ENCODE measurements at places on chromosomes 4 and X.

DNA sequence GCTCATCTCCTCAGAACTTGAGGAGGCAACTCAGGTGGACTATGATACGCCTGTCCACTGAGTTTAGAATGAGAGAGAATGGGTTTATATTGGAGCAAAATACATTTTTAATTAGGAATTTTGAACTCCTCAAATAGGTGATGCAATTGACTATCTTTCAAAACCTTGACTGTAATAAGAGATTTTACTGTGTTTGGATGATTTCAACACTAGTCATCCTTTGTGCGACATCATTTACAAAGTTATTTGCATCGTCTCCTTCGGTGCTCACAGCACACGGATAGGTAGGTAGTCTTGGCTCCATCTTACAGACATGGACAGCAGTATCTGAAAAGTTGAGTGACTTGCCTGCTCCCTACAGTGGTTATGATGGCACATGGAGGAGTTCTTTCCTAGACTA is 67.0 kb downstream of the AASDH start:
- DNase-seq, result no peak

- DNase-seq, result no peak
These were observed 139.7 kb downstream of the RBM47 start for GRCh38 chr4:40489961-40490360.

DNA sequence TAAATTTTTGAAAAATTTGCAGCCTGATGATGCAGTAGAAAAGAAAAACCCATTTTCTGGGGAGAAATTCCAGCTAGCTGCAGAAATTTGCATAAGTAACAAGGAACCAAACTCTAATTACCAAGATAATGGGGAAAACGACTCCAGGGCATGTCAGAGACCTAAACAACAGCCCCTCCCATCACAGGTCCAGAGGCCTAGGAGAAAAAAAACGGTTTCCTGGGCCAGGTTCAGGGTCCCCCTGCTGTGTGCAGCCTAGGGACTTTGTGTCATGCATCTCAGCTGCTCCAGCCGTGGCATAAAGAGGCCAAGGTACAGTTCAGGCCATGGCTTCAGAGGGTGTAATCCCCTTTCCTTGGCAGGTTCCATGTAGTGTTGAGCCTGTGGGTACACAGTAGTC is 733.7 kb upstream of the CT83 start:
- no peak for DNase-seq

GRCh38 chr4:122053186-122053585 is 98.9 kb upstream of the BLTP1 start:
- DNase-seq, result no peak

- no peak for DNase-seq
These were observed 128.0 kb downstream of the TMA16 start for GRCh38 chr4:163622379-163623035.

- DNase-seq, result no peak
These were observed 35.6 kb downstream of the DAPP1 start for GRCh38 chr4:99852199-99852749.

GRCh38 chr4:83361416-83362103 is 26.9 kb upstream of the HPSE start:
- DNase-seq, result no peak

DNA sequence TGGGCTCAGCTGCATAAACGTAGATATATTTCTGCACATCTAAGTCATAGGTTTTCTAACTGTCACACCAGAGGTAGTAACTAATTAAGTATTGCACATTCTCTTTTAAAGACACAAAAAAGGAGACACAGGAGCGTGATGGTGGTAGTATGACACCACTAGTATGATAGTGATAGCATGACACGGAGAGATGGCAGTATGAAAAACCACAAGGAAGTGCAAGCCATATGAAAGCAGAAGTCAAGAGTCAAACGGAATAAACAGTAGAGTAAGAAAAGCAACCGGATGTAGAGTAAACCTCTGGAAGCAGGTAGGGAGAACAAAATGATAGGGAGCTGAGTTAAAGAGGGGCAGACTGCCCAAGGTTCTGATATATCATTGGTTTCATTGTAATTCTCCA is 382.2 kb upstream of the INTU start:
- DNase-seq, result no peak

DNA sequence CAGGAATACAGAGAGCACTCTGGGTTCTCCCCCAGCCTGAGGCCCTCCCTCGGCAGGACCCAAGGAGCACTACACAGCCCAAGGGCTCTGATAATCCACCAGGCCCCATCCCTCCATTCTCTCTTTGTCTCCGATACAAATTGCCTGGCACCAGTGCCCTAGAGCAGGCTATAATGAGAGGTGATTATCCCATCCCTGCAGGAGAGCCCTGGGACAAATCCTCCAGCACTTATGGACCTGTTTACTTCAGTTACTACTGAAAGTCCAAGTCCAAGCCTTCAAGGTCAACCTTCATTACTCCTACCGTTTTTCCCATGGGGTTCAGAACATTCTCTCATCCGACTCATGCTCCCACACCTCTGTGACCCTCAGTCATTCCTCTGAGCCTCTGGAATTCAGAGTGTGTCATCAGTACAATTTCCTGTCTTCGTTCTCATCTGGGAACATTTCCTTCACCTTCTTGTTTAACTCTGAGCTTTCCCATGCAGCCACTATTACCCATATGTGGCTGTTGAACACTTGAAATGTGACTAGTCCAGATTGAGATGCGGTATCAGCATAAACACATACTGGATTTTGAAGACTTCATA is 299.0 kb downstream of the RAPGEF2 start:
- DNase-seq, result no peak

DNA sequence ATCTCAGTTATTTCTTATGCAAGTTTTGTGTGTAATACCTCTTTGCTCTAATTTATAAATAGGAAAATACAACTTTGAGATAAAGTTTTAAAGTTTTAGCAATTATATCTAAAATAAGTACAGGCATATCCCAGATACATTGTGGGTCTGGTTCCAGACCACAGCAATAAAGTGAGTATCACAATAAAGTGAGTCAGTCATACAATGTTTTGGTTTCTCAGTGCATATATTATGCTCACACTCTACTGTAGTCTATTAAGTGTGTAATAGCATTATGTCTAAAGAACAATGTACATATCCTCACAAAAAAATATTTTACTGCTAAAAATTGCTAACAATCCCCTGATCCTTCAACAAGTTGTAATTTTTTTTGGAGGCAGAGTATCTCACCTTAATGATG is 49.2 kb downstream of the ANAPC10 start:
- no peak for DNase-seq

GRCh38 chr4:171875291-171875690 is 62.1 kb downstream of the GALNTL6 start:
- DNase-seq, result no peak

GRCh38 chr4:99863804-99864203 is 30.4 kb downstream of the LAMTOR3 start:
- no peak for DNase-seq

- DNase-seq, result no peak
These were observed 185.8 kb downstream of the ANKRD50 start for GRCh38 chr4:124526769-124527168.

DNA sequence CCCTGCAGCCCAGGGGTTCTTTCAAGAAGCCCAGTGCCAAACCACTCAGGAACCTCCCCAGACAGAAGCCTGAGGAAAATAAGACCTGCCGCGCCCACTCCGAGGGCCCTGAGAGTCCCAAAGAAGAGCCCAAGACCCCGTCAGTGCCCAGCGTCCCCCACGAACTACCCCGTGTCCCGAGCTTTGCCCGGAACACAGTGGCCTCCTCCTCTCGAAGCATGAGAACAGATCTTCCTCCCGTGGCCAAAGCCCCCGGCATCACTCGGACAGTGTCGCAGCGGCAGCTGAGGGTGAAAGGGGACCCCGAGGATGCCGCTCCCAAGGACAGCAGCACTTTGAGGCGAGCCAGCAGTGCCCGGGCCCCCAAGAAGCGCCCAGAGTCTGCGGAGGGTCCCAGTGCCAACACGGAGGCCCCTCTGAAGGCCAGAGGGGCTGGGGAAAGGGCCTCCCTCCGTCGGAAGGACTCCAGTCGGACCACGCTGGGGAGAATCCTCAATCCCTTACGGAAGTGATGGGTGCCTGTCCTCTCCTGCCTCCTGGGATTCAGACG is 40.2 kb downstream of the FHDC1 start:
- no peak for DNase-seq

DNA sequence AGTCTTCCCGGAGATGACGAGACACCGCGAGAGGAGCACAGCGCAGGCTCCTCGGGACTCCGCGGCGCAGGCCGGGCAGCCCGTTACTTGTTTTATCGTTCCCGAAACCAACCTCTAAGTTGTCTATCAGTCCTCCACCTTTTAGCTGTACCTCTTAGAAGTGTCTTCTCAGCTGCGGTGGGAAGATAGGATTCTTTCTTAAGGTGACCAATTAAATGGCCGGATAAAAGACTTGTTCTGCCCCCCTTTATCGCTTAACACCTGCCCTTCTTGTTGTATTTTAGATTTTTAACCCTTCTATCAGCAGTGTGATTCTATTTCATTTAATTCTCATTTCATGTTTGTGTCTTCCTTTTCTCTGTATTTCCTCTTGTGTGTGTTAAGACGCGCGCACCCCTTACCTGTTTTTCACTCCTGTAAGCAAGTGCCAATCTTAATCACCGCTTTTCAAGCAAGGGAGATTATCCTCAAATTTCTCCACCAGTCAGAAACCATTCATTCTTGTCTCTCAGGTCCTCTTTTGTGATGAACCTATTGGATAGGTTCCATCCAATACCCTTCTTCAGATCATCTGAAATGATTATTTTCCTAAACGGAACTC is at the start of gene SLC9B2:
SLC9B2 (minus strand) TSS at position 15 of the 601 bp plus-strand sequence. CDS start 9,211 bp downstream, outside the sequence.
- no peak for DNase-seq

DNA sequence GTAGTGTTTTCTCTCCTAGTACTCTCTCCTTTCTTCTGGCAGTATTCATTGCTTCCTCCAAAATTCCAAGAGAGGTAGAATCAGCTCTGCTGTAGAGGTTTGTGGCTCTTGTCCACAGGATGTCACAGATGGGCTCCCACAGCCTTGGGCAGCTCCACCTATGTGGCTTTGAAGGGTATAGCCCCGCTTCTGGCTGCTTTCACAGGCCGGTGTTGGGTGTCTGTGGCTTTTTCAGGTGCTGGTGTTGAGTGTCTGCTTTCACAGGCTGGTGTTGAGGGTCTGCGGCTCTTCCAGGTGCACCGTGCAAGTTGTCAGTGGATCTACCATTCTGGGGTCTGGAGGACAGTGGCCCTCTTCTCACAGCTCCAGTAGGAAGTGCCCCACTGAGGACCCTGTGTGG is 7.9 kb upstream of the AADAT start:
- no peak for DNase-seq

GRCh38 chrX:111498538-111499103 is 12.8 kb upstream of the SERTM2 start:
- DNase-seq, result no peak

GRCh38 chr4:91035276-91035675 is 908.1 kb downstream of the CCSER1 start:
- no peak for DNase-seq

DNA sequence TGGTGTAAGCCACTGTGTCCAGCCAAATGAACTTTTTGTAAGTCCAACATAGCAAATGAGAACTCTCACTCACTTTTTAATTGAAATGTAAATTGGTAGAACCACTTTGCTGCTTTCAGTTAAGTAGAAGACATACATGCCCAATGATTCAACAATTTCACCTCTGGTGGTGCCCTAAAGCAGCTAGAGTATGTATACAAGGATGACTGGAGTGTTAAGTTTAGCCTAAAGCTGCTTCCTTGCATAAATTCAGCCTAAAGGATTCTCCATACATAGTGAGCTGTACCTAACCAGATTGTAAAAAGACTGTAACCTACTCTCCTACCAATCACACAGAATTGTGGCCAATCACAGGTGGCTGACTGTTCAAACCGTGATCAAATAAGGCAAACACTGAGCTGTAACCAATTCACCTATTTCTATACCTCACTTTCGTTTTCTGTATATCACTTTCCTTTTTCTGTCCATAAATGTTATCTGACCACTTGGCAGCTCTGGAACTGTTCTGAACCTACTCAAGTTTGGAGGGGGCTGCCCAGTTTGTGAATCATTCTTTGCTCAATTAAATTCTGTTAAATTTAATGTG is 39.9 kb downstream of the PDS5A start:
- DNase-seq, result no peak

DNA sequence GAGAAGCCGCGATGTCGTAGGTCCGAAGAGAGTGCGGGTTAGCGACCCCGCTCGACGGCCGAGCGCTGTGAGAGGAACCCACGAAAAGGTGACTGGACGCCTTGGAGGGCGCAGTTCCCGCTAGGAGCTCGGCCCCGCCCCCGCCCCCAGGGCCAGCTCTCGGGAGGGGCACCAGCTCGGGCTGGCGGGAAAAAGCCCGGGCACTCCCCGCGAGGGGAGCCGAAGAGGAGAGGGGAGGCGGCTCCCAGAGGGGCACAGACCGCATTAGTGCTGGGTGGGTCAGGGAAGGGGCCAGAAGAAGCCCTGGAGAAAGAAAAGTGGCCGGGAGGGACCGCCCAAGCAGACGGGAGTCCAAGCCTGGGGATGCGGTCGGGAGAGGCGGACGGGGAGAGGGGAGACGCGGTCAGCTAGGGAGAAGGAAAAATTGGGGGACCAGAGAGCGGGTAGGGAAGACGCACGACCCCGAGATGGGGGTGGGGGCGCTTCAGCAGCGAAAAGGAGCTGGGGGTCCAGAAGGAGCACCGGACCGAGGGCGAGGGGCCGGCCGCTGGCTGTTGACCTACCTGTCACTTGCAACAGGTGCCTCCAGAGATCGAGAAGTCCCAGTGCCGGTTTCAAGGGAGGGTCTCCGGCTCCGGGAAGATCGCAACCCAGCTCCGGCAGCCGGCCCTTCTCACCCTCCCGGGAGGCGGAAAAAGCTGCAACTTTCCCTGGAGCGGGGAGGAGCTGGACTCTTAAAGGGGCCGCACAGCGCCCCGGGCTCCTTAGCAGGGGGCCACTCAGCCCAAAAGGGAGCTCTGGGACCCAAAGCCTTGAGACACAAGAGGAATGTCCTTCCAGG is at the start of gene SYTL4:
SYTL4 (minus strand) TSS at position 681 of the 841 bp plus-strand sequence. CDS start 30,084 bp downstream, outside the sequence.
- DNase-seq, result no peak

DNA sequence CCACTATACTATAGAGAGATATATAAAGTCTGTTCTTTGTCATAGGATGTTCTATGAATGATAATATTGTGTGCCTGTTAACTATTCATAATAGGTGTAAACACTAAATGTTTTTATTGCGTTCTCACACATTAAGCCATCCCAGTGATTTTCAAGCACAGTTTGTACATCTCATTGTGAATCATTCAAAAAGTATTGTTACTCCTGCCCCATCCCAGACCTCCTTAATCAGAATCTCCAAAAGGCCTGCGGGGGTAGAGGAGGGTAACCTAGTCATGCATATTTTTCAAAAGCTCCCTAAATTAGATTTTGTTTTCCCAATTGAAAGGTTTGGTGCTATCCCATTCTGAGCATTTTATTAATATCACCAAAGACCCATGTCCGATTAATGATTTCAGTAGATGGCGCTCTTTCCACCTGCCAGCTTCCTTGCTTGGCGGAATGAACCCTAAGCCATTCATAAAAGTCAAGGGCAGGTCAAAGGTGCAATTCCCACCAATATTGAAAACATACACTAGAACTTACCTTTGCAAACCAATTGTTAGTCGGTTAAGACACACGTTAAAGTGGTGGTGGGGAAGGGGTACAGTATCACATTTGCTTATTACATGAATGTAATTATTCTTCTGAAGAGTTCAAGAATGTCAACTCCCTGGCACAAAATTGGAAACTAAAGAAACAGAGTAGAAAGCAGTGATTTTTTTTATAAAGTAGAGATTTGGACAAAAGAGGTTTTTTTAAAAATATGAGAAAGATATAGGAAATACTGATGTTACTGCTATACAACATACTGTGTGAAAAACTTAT is 5.8 kb upstream of the TET2 start:
- no peak for DNase-seq

- no peak for DNase-seq
These were observed 8.5 kb downstream of the EVC start for GRCh38 chr4:5719350-5720055.

GRCh38 chrX:87392369-87392768 is 125.2 kb upstream of the KLHL4 start:
- DNase-seq, result no peak
